Kasumi-1 (cell line): ENCODE measurements at places on chromosomes 4 and X.

- no peak for DNase-seq
Measured at GRCh38 chr4:63937961-63938360, 471.3 kb downstream of the TECRL start.

- DNase-seq, result no peak
Measured at GRCh38 chrX:69089203-69089602, 76.0 kb downstream of the PJA1 start.

GRCh38 chr4:65316534-65316933, 353.8 kb downstream of the EPHA5 start:
- DNase-seq, result no peak

- DNase-seq, result no peak
Measured at GRCh38 chrX:10172877-10173276, 16.1 kb downstream of the CLCN4 start.

- DNase-seq, result no peak
Measured at GRCh38 chr4:102586644-102587021, 85.5 kb downstream of the NFKB1 start.

DNA sequence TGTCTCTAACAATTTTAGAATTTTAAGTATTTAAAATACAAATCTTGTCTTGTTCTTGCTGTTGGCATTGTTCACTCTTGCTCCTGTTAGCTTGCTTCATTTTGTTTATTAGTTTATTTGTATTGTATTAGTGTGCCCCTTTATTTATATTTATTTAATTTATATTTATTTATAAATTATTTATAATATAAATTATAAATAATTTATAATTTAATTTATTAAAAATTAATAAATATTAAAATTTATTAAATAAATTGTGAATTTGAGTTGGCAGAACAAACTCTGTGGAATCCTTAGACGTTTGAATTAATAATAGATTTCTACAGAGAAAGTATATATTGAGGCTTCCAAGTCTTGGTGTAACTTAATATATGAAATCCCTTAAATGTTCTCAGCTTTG, 331.4 kb downstream of the SPOCK3 start:
- no peak for DNase-seq

DNA sequence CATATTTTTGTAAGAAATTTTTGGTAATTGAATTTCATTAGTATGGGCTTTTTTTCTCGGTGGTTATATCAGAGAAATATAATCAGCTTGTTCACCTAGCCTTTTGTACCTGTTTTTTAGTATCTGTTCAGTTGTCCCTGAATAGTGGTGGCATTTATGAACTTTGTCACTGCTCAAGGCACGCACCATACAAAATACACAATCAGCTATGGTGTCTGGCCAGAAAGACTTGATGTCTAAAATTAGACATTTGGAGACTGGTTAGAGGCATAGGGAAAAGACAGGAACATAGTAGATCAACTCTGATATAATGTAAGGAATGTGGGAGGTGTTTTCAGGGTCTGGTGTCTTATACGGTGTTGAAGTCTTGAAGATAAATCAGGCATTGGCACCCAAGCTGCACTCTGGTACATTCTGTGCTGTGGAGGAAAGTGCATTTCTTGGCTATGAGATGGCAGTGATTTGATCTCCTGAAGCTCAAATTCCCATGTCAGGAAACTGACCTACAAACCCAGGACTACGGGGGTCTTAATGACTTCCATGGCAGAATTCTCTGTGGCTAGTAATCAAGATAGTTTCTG, 3.6 kb downstream of the ART3 start:
- no peak for DNase-seq

DNA sequence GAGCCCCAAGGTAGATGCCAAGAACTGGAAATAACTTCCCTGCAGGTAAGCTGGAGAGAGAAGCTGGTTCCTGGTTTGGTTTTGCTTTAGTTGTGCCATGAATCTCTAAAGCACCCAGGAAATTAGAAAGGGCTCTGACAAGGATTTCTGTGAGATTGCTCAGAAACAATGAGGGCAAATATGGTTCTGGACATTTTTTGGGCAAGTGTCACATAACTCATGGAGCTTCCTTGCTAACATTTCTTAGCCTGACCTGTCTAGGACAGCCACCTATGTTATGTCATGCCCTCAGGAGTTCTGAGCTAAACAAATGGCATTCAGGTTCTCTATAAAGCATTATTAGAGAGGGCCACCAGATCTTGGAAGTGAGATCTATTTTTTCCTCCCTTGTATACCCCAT, 131.8 kb downstream of the GUCY2F start:
- DNase-seq, result no peak
